Skeletal muscle cell (primary cell): ENCODE measurements at places on chromosomes 16 and 17.

- DNase-seq: no peak
Measured at GRCh38 chr16:27699540-27699939, 149.6 kb downstream of the KATNIP start.

DNA sequence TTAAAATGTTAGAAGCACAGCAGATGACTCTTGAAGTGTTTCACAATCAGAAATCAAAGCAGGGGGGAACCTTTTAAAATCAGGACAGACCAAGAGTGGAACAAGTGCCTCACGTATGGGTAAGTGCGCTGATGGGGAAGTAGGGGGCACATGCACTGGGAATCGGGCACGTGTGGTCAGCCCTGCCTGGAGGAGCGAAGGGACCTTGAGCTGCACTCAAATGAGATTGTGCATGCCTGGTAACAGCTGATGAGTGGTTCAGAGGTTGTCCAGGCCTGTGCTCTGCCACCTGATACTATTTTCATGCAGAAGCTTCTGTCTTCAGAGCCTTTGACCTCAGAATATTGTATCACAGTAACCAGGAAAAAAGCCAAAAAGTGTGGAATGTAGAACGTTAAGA lies 13.7 kb upstream of the XYLT2 start:
- DNase-seq: no peak

GRCh38 chr17:41354536-41354935 lies 3.9 kb upstream of the KRT33A start:
- DNase-seq: no peak

DNA sequence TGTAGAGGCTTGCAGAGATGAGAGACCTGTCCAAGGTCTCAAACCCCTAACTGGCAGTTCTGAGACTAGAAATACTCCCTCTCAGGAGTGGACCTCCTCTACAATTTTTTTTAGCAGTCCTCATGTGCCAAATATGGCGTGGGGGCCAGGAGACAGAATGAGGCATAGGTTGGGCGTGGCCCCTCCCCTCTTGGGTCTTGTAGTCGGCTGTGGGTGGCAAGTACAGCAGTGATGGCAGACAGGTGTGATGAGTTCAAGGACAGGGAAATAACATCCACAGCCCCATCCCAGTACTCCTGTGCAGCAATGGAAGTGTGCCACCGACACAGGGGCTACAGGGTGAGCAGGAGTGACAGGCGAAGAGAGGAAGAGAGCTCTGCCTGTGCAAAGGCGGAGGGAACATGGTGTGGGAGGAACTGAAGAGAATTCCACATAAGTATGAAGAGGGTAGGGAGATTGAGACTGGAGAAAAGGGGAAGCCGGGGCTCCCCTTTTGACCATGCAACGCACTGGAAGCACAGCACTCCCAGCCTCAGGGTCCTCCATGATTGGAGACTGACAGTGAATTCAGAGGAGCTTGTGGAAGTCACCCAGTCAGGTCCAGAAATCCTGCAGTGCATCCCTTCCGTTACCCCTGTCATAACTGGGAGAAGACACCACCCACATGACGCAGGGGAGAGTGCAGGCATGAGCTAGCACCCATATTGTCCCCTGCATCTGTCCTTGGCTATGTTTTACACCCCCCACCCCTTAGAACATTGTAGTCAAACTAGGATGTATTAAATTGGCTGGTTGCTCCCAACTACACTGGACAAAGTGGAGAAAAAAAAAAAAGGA lies 14.8 kb upstream of the CETP start:
- DNase-seq: no peak

- DNase-seq: no peak
Measured at GRCh38 chr17:81056312-81056711, 21.4 kb downstream of the BAIAP2 start.

- no peak for DNase-seq
Measured at GRCh38 chr16:23676924-23677480, 1.7 kb upstream of the PLK1 start.

GRCh38 chr17:82097184-82097918 lies 685 bp downstream of the FASN start:
- DNase-seq: no peak

DNA sequence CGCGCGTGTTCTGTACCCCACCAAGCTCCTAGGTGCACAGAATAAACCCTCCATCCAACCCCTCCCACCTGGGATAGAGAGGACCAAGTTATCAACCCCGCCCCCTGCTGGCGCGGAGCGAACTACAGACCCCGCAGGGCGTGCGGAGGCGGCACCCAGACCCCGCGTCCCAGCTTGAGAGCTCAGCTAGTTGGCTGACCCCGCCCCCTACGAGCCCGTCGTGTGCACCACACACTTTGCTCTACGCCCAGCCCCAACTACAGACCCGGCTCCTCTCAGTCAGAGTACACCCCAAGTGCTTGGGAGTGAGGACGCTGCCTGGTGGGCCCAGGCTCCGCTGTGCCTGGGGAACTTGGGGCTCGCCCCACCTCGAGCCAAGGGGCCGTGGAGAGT lies 1.5 kb downstream of the GRIN2A start:
- DNase-seq: no peak
